Stimulated activated CD4-positive, alpha-beta T cell treated with anti-CD3 and anti-CD28 coated beads, Interleukin-2, amount 100 ng/mL, for 48 hours (primary cell): ENCODE measurements at places on chromosomes 11 and 22.
A peak's percentile ranks its signal among the peaks of the same experiment; 100 is the strongest.

DNA sequence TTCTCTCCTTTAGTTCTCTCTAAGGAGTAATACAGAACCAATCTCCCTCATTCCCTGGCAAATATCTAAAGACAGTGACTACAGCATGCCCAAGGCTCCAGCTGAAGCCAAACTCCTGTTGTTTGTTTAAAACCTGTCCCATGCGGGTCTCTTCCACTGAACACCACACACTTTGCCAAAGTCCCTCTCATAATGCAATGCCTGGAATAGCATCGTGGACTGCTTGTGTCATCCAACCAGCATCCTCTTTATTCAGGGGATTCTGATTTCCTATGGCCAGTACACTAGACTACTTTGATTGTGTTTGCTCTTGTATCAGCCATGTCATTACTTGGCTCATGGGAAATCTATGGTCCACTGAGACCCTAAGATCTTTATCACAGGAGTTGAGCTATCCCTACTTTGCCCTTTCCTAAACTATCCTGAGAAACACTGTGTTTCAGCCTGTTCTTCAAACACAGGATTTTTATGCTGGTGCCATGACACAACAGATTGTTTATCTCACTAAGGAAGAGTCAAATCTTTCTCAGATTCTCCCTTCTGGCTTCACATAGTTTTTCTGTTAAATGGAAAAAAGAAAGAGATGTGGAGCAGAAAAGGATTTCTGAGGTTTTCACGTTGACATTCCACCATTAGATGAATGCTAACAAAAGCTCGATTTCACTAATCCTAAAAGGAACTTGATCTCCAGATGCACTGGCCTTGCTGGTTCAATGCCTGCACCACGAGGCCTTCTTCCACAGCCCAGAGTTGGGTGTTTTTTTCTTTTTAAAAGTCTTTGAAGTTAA is 15.9 kb upstream of the IRAG1 start:
- DNase-seq = no peak

- DNase-seq = no peak
Observed at GRCh38 chr11:123072332-123072761, 10.4 kb upstream of the HSPA8 start.

GRCh38 chr11:77654770-77655434 is 17.3 kb upstream of the CLNS1A start:
- DNase-seq = no peak

GRCh38 chr11:130204703-130205095 is 45.1 kb downstream of the ST14 start:
- no peak for DNase-seq

DNA sequence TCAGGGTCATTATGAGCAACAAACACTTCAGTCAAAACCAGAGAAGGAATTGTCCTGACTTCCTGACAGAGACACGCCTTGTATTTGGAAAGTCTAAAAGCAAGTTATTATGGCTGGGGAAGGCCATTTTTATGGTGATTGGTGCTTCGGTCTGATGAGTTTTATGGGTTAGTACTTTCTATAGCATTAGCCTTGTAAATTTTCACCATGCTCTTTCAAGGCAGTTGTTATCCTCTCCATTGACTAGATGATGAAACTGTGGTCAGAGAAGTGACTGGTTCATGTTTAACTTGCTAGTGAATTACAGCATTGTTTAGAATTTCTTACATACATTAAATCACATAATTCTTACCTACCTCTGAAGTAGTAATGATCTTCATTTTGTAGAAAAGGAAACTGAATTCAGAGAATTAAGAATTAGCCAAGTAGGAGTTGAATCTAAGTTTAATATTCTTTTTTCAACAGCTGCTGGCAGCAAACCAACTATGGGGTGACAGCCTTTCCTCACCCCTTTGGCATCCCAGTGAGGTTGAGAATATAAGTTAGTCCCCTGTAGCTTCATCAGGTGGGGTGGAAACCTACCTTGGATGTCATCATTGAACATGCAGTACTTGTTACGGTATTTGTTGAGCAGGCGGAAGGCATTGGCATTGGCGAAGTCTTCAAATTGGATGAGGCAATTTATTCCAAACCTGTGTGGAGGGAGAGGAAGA is 90.0 kb downstream of the CCDC81 start:
- no peak for DNase-seq

- no peak for DNase-seq
Observed at GRCh38 chr22:23681026-23681809, 9.6 kb upstream of the RGL4 start.

- DNase-seq = no peak
Observed at GRCh38 chr22:26892166-26893041, 235.0 kb downstream of the MIAT start.

DNA sequence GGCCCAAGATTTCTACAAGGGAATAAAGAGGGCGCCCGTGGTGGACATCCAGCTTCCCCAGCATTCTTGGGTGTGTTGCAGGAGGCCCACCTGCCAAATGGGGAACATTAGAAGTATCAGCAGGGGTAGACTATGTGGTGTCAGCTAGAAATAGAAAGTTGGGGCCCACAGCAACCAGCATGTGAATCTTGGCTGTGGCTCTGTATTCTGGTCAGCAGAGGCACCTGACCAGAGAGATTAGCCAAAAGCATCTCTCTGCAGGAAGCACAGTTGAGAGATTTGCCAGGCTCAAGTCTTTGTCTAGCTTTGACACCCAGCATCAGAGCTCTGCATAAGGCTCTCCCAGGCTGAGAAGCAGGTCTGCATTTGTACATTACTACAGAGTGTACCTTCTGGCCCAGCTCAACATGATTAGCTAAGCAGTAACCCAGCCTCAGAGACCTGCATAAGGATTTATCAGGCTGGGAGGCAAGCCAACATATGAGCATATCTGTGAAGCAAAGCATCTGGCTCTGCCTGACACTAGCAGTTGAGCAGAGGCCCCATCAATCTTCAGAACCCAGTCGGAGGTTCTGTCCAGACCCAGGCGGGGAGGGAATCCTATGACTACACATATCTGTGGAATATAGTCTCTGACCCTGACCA is 79.9 kb downstream of the MS4A13 start:
- no peak for DNase-seq

DNA sequence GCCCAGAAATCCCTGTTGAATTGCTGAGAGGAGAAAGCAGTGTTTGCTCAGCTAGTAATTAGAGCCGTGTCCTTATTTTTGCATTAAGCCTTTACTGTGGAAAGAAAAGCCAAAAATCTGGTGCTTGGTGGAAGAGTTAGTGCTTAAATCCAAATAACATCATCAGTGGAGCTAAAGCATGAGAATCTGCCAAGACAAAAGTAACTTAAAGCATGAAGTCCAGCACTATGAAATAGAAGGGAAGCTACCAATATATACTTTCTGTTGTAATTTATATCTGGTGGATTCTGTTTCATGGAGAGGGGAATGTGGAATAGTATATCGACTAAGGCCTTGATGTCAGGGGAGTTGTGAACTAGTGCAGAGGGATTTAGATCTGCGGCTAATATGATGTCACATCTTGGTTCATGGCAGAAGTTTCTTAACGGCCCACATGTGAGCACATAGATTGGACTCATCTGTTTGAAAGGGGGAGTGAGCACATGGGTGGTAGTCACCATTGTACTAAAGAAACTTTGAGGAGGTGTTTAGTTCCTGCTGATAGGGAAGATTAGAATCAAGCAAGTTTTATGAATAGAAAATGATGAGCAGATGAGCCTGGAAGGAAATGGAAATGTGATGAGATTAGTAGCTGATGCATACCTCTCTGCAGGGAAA is 224.4 kb upstream of the MTNR1B start:
- no peak for DNase-seq

GRCh38 chr11:126480015-126480409 is 124.5 kb downstream of the ST3GAL4 start:
- DNase-seq = no peak

- DNase-seq = peak; percentile 54
Observed at GRCh38 chr11:34234086-34234740, 123.6 kb downstream of the ABTB2 start.

DNA sequence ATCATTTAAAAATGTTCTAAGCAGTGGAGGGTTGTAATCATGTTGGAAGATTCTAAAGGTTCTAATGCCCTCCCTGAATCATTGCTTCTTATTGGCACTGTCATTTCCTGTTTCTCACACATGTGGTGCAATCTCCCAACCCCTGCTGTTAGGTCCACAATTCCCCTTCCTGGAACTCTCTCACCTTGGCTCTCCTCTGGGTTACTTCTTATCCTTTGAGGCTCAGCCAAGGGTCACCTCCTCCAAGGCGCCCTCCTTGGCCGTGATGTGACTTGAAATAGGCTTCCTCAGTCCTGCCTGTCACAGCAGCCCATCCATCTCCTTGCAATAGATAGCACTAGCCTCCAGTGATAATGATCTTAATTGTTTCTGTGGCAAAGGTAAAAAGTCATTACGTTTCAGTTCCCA is 149.8 kb downstream of the TTC17 start:
- DNase-seq = no peak

DNA sequence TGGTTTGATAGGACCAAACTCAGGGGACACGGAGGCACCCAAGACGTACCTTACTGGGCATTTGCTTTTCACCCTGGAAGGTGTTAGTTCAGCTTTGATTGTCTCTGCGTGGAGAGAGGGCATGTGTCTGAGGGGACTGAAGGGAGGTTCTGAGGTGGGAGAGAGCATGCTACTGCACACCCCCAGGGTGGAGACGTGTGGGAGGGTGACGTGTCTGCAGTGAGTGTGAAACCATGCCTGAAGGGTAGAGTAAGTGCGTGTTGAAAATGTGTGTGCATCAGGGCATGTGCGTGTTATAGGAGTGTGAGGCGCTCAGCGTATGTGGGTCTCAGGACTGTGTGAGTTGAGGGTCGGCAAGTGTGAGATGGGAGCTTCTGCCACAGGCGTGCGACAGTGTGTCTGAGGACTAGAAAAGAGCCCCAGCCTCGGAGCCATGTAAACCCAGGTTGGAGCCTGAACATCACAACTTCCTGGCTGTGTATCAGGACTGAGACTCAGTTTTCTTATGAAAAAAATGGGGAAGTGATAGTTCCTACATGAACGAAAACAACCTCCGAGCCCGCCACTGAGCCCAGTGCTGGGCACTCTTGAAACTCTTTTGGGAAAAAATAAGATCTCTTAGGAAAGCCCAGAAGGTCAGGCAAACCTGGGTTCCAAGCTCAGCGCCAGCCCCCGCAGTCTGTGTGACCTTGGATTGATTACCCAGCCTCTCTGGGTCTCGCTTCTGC is 11.8 kb upstream of the KCNJ11 start:
- DNase-seq = no peak

DNA sequence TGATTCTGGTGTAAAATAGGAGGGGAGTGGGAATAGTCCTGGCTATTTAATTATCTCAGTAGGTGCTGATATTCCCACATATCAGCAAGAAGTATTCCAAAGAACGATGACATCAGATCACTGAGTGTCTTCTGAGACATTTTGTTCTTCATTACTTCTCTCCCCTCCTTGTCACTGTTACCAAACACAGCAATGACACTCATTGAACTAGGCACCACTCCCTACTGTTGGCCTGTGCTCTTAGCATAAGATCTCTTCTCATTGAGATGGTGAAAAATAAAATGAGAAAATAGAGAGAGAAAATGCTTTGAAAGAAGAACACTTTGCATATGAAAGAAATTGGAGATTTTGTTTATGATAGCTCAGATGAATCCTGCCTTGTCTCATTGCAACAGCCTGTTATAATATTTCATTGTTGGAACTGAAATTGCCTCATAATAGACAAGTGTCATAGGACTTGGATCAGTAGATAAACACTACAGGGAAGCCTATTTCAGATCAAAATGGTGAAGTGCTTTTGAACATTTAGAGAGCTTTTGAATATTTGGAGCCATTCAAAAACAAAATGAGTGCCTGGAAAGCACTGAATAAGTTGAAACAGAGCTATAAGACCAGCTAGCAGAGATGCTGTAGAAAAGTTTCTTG is 11.3 kb upstream of the ETS1 start:
- DNase-seq = no peak

- no peak for DNase-seq
Observed at GRCh38 chr22:31895411-31896123, 48.8 kb upstream of the YWHAH start.

DNA sequence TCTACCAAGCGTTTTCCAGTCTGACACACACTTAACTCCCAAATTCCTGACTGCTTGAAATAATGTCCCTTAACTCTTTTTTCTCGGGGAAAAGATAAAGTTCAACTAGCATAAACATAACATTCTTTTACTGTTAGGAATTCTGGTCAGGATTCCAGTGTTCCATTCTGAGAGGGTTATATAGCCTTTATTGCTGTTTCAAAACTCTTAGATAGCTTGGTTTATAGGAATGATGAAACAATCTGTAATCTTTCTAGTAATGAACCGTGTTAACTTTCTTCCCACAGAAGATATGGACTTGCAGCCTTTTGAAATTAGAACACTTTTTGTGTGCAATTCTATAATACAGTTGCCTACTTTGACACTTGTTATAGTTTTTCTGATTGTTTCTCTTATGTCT is 8.6 kb downstream of the REXO2 start:
- DNase-seq = no peak

DNA sequence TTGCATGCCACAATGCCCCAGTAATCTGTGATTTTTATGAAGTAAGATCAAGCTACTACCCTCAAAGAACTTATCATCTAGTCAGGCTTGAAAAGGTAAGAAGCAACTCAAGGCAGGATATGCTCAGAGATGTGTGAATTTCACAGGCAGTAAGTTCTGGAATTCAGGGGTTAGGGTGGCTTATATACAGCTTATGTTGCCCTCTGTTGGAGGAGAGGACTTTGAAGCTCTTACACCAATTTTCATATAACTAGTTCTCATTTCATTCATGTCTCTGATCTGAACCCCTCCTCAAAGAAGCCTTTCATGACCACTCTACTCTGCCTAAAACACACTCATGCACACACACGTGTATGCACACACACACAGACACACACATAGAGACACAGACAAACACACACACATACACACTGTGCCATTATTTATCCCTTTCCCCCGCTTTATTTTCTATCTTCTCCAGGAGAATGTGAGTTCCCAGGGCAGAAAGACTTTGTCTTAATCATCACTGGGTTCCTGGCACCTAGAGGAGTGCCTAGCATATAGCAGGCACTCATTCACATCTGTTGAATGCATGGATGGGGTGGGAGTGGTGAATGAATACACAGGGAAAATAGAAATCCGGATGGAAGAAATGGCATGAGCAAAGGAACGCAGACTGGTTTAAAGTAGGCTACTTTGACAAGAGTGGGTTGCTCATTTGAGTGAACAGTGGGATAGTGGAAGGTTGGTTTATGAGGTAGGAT is 220.7 kb upstream of the ZBED5 start:
- no peak for DNase-seq

- DNase-seq = no peak
Observed at GRCh38 chr22:23113067-23113846, 28.5 kb downstream of the RSPH14 start.

GRCh38 chr11:3840870-3841425 is at the start of gene RHOG:
Gene RHOG, minus strand, starts transcription at chr11:3840959. Its CDS starts 12,821 bp downstream, at chr11:3828138.
- no peak for DNase-seq

DNA sequence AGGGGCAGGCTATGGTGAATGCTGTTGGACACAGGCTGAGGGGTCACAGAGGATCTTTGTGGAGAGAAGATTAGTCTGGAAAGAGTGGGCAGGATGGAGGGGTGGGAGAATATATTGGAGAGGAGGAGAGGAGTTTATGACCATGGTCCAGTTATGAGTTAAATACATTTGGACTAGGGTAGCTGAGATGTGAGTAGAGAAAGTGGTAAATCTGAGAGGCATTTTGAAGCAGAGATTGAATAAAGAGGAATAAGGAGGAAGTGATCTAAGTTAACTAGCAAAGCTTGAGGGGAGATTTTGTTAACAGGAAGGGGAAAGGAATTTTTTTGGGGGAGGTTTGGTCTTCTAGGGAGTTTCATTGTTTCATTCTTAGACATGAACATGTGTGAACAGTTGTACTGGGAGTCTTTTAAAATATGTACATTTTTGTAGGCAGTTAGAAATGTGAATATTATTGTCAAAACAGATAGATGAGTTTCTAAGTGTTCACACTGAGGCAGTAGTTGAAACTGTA is 43.1 kb upstream of the EED start:
- no peak for DNase-seq
